ENCODE measurements at places on chromosomes 11 and 22.

DNA sequence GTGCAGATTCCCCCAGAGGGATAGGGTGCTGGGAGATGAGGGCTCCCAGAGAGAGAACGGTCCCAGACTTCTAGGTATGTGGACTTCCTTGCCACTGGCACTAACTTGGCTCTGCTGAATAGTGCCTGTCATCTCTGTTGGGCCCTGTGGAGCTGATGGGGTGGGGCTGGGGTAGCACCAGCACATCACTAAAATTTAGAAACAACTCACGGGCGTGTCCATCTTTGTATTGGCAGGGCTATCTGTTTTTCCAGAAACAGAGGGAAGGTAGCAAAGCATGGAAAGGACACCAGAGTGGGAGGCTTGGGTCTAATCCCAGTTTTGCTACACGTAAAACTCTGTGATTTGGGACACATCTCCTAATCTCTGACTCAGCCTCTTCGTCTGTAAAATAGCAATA is 25.8 kb downstream of the SWAP70 start:
- no peak for DNase-seq

- DNase-seq: no peak
These were observed 546.0 kb upstream of the CCDC179 start for GRCh38 chr11:23406131-23406819.

DNA sequence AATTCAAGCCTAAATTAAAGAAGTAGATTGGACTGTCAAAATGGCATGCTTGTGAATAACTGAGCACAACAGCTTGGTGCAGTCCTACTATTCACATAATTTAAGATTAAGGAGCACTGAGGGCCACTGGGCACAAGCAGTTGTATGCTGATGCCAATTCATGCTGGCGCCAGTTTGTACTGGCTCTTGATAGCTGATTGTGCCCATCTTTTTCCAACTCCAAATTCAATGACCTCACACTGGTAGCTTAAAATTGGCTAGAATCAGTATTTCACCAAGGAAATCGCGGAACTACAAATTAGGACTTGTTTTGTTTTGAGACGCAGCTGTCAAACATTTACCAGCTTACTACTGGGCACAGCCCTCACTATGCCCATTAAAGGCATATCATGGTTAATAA is 969.2 kb downstream of the JRKL start:
- DNase-seq: no peak

DNA sequence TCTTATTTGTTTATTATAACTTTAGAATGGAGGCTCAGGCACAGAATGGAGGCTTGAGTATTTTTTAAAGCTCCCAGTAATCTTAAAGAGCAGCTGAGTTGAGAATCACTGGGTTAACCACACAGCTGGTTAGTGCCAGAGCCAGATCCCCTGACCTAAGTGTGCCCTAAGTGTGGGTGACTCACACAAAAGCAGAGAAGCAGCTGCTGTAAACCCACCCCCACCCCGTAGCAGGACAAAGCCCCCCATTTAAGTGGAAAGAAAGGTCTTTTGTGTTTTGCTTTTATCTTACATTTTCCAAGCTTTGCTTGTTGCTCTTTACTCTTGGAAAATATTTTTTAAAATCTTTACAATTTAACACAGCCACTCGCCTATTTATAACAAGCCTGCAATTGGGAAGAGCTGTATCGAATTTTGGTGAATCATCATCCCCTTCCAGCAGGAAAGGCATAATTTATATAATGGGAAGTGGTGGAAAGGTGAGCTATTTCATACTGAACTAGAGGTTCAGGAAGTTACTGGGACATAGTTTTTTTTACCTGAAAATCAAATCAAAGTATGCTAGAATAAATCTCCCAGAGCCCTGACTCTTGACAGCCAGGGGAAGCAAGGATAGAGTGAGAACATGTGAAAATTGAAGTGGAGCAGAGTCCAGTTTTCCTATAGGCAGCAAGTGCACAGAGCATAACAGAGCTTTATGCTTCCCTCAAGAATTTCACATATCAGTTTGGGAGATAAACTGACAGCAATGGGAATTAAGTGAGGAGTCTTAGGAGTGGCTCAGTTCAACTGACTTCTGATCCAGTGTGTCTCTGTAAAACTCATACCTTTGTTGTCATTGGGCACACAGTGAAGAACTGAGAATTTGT is 405.7 kb downstream of the AASDHPPT start:
- peak; percentile 62 for DNase-seq

DNA sequence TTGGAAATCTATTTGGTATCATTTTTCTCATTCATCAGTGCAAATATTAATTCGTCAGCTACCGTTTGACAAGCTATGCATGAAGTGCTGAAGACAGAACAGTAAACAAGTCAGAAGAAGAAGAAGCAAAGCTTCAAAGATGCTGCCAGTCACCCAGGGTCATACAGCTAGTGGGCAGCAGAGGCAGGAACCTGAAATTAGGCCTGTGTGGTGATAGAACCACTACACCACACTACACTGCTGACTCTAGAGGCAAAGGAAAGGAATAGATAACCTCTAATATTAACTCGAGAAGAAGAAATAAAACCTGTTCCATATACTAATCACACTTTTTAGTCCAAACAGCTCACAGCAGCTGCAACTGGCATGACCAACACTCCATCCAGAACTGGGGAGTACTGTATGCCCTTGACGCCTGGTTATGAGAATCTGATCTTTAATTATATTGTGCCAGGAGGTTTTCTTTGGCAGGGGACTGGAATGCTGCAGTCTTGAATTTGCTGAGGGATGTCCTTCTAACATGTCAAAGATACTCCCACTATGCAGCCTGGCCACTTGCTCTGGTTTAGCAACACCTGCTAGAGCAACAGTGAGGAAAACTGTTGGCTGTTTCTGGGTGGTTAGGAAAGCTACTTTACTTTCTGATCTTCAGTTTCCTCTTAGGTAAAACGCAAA is 73.0 kb downstream of the PAK1 start:
- no peak for DNase-seq

GRCh38 chr11:5197536-5197935 is 2.9 kb downstream of the OR51V1 start:
- DNase-seq: no peak

DNA sequence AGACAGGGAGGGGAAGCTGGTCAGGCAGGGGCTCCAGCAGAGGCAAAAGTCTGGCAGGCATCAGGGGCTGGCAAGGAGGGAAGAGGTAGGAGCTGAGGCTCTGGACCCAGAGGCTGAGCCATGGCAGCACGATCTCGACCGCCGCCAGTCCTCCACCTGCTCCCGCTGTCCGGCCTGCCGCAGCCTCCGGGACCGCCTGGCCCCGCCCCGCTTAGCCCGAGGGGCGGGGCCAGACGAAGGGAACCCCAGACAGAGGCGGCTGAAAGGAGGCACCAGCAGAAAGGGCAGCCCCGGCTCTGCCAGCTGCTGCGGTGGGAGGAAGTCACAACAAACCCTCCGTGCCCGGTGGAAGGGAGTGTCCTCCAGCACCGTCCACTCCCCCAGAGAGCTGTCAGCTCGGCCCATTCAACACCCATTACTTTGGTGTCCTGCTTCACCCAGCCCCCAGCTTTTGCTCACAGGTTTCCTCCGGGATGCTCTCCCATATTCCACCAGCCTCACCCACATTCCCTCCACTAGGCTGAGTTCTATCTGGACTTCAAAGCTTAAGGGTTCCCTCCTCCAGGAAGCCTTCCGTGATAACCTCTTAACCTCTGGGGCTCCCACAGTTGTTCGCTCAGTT is at the start of gene MFNG:
TSS of gene MFNG (minus strand) at position 161 of the 622 bp plus-strand sequence. CDS start 207 bp downstream, outside the sequence.
- DNase-seq: no peak

DNA sequence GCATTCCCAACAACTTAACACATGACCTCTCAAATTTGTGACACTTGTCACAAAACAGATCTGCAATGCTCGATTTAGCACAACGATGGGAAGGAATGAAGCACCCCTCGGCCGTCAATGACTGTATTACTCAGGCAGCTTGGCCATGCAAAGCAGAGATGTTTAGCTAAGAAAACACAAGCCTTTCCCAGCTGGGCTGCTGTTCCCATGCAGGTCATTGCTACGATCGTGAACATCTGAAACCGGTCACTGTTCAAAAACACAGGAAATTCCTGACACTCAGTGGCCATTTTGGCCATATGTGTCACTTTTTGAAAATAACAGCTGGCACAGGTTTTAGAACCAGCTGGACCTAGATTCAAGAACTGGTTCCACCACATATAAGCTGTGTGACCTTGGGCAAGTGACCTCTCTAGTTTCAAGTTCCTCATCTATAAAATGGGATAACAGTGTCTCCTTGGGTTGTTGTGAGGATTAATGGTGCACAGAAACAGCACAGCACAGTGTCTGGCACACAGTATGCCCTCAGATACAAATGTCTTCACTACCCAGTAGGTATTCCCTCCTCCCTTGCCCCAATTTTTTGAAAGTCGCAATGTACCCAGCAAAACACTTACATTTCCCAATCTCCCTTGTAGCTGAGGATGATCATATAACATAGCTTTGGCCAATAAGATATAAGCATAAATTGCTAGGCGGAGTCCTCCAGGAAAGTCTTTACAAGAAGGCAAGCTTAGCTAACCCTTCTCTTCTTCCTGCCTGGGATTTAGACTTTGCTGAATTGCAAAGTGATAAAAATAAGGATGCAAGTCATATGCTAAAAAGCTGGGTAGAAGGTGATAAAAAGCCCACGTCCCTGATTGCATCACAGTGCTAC is 93.1 kb downstream of the C11orf58 start:
- no peak for DNase-seq

GRCh38 chr11:44943118-44943517 is 7.6 kb downstream of the TP53I11 start:
- DNase-seq: no peak

DNA sequence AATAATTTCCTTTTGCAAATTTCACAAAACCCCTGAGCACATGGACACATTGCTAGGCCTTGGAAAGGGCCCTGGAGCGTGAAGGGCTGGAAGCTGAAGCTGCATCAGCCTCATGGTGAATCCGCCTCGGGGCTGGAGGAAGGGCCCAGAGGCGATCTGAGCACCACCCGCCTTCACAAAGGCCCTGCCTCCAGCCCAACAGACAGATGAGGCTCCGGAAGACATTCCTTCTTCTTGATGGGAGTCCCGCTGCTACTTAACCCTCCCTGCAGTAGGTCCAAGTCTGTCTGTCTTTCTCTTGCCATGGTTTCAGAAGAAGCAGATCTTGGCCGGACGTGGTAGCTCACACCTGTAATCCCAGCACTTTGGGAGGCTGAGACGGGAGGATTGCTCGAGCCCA is 16.5 kb downstream of the ARRB1 start:
- DNase-seq: no peak

DNA sequence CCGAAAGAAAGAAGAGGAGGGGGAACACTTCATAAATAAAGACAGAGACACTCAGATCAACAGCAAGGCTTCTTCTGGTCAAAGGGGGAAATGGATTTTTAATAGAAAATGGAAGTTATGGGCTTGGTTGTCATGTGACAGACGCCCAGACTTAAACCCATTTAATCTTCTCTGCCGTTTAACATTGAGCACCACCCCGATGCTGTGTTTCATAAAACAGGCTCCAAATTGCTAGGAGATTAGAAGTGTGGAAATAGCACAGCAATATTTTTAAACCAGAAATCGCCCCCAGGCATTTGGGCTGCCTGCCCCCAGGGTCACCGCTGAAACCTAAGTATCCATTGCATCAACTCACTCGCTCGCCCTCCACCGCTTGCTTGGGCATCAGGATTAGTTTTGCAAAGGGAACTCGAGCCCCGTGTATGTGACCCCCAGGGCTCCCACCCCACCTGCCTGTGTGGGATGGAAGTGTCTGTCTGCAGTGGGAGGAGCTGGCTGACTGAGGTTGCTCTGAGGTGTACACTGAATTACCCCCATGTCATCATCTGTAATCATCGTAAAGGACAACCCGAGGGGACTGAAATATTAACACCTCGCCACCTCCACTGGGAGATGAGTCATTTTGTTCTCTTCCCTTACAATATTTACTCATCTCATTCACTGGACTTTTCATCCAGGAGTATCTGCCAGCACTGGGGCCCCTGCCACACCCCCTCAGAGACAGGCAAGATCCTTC is 10.7 kb downstream of the DSCAML1 start:
- no peak for DNase-seq

GRCh38 chr11:121741351-121741760 is 288.6 kb upstream of the SORL1-AS1 start:
- DNase-seq: peak; percentile 34

DNA sequence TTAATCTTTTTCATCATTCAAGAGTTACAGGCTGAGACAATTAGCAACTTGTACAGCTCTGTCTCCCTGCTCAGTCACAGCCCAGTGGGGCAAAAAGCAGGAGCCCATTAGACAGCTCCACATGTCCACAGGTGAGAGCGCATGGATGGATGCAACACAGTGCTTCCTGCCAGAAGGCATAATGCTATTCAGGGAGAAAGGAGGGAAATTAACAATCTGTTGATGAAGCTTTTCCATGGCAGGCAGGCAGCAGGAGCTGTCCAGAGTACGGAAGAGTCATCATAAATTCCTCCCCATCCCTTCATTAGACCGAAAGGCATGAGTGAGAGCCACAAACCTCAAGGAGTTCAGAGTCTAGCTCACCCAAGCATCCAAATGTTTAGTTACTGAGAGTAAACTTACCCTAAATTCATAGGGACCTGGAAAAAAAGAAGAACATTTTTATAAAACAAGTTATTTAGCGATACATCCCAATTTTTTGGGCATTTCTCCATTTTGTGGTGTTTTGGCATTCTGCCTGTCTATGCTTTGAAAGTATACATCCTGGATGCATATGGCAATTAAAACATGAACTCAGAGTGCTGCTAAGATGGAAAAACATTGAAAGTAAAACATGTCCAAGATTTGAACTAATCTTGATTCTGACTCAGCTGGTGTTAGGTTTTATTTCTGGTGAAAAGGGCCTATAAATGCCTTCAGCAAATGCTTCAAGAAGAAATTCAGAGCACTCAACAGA is 428.1 kb downstream of the OPCML start:
- no peak for DNase-seq

DNA sequence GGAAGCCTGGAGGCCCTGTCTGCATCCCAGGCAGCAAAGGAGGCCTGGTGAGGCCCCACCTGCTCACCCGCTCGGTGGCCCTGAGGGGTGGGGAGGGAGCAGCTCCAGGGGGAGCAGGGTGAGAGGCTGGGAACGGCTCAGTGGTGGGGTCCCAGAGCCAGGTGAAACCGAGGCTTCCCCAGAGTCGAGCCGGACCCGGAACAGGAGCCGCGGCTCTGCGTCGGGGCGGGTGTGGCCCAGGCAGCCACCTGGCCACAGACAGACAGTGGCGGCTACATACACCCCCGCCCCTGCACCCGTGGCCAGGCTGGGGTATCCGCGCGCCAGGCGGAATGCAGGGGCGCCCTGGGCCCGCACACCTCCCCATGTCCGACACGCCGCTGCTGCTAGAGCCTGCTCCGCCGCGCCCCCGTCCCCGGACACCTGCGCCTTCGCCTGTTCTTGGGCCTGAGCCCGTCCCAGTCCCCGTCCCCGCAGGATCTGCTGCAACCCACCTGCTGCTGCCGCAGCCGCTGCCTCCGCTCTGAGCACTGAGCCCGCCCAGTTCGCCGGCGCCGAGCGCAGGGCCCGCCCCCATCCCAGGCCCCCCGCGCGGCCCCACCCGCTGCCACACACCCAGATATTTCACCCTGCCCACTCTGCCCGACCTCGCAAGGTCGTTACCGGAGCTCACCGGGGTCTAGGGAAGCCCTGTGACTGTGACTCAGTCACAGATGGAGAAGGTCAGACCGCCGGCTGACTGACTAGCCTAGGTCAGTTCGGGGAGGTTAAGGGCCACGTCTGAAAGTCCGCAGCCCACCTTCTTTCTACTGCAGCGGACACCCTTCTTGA is at the start of gene SLC7A4:
TSS of gene SLC7A4 (minus strand) at position 525 of the 831 bp plus-strand sequence. CDS start 749 bp downstream, outside the sequence.
- no peak for DNase-seq

GRCh38 chr11:35337136-35337913 is 82.0 kb downstream of the SLC1A2 start:
- peak; percentile 99 for DNase-seq

GRCh38 chr11:126186025-126186698 is 25.3 kb downstream of the RPUSD4 start:
- no peak for DNase-seq

Measured in fibroblast of skin of right quadriceps (primary cell).